ENCODE measurements at places on chromosomes 16 and 17. TPM values are rescaled to one million over a fixed set of nuclear protein-coding genes. Genes with fewer than 3 reads are reported as not detected.

GRCh38 chr16:73543970-73544599 lies 496.2 kb upstream of the ZFHX3 start:
- no peak for DNase-seq

GRCh38 chr17:40320756-40321523 lies 12.0 kb downstream of the RARA start:
- DNase-seq, result no peak

DNA sequence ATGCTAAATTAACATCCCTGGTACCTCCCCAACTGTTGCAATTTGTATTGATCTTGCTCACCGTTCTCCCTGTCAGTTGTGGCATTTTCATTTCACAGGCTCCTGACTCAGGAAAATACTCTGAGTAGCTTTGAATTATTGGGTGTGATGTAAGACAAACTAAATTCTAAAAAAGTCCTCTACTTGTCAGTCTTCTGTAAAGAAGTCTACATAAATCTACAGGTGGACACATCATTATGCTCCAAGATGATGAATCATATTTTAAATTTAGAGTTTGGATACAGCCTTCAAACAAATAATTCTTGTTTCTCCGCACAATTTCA lies 47.2 kb downstream of the MARCHF10 start:
- DNase-seq, result no peak

The MYH10 gene
- 245 TPM for total RNA-seq

DNA sequence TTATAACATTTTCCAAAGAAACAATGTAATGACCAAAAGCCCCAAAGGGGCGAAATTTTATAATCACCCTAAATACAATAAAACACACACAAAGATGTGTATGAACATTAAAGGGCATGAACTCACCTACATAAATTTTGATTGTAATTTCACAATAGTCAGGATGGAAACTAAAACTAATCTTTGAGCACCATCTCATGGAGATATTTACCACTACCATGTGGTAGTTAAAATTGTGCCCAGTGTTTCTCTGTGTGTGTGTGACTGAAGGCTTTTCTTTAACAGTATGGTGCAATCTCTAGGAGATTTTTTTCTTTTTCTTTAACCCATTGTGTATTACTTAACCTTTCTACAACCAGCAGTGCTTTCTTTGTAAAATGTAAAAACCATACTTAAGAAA lies 19.7 kb upstream of the MEIOC start:
- peak; percentile 41 for DNase-seq

The OTOA gene
- total RNA-seq, result under 0.01 TPM

The NLRC5 gene
- total RNA-seq, result 7.3 TPM

The HIC1 gene
- 32.0 TPM for total RNA-seq

The NACA2 gene
- total RNA-seq, result not detected

The CCDC144A gene
- under 0.01 TPM for total RNA-seq

The KRT26 gene
- total RNA-seq, result not detected

GRCh38 chr17:70629902-70630301 lies 460.6 kb downstream of the KCNJ2 start:
- DNase-seq, result peak; percentile 22

The MYADML2 gene
- total RNA-seq, result not detected

The CCL22 gene
- total RNA-seq, result not detected

DNA sequence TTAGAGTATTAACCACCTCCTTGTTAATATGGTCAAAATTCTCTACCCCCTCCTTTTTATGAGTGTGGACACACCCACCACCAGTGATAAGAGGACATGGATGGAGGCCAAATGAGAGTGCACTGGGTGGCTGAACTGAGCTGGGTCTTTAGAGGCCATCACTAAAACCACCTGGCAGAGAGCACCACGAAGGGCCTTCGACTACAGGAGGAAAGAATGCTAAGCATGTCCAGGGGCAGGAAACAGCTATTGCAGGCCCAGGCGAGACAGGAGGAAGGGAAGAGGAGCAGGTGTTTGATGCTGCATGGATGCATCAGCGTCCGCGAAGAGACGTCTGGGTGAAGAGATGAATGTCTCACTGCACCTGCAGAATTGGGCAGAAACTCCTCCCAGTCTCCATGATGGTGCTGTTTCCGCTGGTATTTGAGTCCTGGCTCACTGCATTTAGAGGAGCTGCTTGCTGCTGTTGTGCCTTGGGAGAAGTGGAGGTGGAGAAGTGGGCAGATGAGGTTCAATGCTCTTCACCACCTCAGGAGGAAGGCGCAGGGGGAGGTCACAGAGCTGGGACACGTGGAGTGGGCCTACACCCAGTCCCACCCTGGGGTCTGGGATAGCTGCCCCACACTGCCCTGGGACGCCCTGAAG lies 33.2 kb downstream of the SPHK1 start:
- DNase-seq, result no peak

DNA sequence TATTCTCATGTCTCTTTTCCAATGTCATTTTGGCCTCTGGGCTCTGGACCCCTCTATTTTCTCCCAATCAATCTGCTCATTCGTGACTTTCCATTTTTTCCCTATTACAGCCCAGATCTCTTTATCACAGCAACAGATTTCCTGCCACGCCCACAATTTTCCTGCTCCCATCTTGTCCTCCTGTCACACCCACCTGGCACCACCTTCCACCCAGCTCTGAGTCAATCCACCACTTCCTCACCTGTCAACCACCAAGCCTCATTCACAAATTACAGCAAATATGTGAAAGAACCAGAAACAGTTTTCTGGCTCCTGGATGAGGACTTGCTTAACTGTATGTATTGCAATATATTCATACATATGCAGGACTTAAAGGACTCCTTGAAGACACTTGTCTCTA lies 311.3 kb downstream of the GRIN2A start:
- DNase-seq, result no peak

DNA sequence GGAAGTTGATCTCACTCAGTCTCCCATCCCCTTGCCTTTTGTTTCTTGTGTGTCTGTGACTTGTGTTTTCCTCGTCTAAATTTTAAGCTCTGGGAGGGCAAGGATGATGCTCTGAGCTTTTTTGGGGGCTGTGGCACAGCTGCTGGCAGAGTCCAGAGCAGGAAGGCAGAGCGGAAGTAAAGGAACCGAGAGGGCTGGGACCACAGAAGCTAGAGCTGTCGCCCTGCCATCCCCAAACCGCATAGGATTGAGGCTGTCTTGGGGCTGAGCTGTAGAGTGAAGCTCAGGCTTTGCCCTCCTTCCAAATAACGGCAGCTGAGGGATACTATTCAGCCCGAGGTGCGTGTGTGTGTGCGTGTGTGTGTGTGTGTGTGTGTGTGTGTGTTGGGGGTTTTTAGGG lies 3.8 kb upstream of the DNAH2 start:
- DNase-seq, result no peak

DNA sequence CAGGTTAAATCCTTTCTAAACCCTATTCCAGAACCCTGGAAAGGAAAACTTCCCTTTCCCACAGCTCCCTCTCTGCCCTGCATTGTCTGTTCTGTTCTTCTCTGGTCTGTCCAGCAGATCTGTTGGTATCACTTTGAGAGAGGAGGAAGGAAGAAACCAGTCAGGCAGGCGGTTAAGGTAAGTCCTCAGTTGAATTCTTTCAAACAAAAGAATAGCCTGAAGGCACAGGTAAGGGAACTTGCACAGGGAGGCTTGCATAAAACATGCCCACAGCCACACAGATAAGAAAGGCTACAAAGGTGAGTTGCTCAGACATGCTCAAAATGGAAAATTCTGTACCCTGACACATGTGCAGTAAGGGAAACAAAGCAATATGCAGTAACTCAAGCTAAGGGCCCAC lies 595.7 kb upstream of the CDH5 start:
- DNase-seq, result no peak

GRCh38 chr16:29989111-29989858 lies 6.1 kb downstream of the HIRIP3 start:
- no peak for DNase-seq

DNA sequence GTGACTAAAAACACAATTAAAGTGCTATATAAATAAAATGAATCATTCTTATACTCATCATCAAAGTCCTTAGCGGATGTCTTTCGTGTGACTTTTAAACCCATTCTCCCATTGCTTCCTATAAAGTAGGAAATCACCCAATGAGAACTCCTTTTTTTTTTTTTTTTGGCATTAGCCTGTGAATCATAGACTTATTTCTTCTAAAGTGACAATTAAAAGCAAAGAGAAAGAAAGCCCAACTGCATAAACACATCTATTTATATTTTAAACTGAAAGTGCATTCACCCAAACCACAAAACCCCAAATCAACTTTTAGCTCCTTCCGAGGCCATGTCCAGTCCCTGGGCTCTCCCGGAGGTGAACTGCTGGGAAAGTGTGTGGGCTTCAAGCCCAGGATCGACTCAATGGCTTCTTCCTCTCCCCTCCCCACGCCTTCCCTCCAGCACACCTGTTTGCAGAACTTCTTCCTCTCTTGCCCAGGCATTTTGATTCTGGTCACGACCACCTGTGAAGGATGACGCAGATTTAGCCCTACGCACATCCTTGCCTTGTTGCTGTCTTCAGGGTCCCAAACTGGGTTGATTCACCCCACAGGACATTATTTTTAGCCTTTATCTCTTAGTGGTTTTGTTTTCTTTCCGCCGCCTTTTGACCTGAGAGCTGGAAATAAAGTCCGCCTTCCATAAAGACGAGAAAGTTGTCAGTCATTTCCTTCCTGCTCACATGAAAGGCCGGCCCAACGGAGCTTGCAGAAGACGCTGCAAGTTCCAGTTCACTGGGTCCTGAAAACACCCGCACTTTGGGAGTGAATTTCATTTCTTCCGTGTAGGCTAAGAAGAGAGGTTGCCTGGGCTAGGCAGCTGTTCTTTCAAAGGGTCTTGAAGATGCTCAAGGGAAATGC lies 166.8 kb downstream of the MAP2K6 start:
- peak; percentile 74 for DNase-seq

- no peak for DNase-seq
Measured at GRCh38 chr17:12680993-12681392, 15.3 kb downstream of the MYOCD start.

DNA sequence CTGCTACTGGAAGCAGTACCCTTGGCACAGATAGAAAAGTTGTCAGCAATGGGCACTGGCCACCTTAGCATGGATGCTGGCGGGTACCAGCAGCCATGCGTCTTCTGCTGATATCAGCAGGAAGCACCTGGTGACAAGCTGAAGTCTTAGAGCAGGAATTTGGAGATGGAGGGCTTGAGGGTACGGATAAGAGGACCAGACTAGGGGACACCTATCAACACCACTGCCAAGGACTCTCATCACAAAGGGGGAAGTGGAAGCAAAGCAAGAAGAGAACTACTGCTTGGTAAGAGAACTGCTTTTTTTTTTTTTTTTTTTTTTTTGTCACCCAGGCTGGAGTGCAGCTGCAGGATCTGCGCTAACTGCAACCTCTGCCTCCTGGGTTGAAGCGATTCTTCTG lies 35.4 kb upstream of the LYRM9 start:
- DNase-seq, result no peak

DNA sequence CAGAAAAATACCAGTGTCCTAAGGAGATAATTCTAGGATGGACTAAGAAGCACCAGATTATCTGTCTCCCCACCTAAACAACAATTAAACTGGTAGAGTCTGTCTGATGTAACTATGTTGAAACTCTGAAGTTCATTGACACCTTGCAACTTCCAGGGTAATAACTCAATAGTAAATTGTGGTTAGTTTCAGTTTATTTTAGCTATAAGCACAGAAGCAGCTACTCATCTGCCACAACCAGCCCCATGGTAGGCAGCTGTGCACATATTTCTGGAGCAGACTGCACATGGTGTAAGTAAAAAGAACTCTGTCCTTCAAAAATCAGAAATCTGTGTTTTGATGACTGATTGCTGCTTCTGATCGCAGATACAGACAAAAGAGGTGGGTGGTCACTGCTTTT lies 852.1 kb downstream of the CDH11 start:
- DNase-seq, result no peak

DNA sequence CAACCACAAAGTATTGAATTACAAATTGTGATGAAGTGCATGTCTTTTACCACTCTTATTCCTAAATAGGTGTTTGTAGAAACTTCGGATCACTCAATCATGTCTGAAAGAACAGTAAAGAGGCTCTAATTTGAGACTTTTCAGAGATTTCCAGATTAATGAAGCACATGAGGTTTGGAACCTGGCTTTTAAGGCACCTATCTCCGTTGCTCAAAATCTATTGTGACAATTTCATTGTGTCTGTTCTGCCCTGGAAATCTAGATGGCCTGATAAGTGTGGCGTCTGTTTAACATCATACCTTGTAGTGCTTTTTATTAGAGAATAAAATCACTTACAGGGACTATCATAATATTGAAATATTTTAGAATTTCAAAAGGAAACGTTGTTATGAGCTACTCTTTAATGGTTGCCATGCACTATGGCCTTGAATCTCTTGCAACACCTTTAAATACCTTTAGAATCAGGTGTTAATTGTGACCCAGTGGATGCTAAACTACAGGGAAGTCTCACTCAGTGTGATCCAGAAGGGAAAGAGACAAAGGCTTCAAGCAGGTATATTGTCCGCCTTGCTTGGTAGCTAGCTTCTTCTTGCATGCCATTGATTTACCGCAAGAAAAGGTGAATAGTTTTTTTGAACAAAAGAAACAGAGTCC lies 210.3 kb downstream of the CNTNAP4 start:
- no peak for DNase-seq

The LGALS9 gene
- 25.7 TPM for total RNA-seq

GRCh38 chr17:78253946-78254672 lies 22.7 kb downstream of the TMEM235 start:
- peak; percentile 91 for DNase-seq

The ZNF629 gene
- total RNA-seq, result 5.2 TPM

DNA sequence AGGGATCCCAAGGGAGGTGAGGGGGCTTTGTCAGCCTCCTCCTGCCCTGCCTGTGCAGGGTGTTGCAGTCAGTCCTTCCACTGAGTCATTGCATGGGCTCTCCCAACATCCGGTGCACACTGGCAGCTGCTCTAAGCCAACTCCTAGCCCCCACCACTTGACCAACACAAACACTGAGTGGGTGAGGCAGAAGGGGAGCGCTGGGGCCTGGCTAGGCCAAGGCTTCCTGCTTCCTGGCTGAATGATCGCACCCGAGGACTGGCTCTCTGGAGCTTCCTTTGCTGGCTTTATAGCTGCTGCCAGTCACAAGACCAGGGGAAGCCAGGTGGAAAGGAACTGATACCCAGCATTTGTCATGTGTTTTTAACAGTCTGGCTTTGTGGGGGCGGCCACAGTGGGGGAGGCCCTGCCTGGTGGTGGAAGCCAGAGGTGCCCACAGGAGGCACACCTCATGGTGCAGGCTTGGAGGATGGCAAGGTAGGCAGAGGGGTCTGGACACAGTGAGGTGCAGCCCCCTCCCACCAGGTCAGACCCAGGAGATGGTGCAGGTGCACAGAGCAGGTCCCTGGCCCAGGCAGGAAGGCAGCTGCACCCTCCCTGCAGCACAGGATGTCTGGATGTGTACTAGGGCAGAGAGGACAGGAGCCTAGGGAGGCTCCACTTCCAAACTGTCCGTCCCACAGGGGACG lies 6.8 kb downstream of the MPG start:
- DNase-seq, result peak; percentile 95

The SOST gene
- not detected for total RNA-seq

The FN3K gene
- 4.0 TPM for total RNA-seq

The ABCC11 gene
- not detected for total RNA-seq

- no peak for DNase-seq
Measured at GRCh38 chr17:77916264-77916663, 42.2 kb upstream of the TNRC6C start.

GRCh38 chr17:49515196-49515770 lies 20.2 kb downstream of the NGFR start:
- peak; percentile 56 for DNase-seq
